ENCODE measurements at places on chromosomes 6 and 20.

DNA sequence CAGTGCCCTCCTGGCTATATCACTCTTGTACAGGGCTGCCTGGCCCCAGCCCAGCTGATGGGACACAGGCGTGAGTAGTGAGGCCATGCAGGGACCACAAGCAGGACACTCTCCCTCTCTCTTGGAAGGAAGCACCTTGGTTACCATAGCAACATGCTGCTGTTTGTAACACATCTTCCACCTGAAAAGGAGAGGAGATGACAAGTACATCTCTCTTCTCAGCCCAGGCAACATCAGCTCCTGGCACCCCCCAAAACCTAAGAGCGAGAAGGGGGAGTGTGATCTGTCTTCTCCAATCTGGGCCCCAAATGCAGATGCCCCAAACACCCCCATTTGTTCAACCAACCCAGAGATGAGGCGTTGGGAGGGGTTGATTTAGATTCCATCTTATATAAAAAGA, 49.9 kb downstream of the KCNB1 start:
- DNase-seq: no peak

- peak; percentile 33 for DNase-seq
Measured at GRCh38 chr6:85465762-85466161, 15.9 kb downstream of the NT5E start.

- no peak for DNase-seq
Measured at GRCh38 chr6:90162648-90163387, 133.8 kb downstream of the BACH2 start.

DNA sequence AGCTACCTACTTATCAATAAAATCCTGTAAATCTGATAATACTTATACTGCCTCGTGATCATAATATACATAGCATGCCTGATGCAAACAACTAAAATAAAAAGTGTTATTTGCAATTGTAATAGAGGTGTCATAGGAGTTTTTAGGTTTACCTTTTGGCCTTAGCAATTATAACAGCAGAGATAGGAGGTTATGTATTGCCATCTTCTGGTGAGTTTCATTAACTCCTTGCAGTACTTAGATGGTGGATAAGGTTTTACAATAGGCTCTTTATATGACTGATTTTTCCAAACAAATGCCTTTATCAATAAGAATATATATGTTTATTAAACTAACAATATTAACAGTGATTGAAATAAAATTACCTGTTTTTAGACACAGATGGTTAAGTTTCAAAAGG, 27.8 kb upstream of the MYCT1 start:
- no peak for DNase-seq

GRCh38 chr6:53868626-53869025, 73.8 kb downstream of the LRRC1 start:
- DNase-seq: no peak

DNA sequence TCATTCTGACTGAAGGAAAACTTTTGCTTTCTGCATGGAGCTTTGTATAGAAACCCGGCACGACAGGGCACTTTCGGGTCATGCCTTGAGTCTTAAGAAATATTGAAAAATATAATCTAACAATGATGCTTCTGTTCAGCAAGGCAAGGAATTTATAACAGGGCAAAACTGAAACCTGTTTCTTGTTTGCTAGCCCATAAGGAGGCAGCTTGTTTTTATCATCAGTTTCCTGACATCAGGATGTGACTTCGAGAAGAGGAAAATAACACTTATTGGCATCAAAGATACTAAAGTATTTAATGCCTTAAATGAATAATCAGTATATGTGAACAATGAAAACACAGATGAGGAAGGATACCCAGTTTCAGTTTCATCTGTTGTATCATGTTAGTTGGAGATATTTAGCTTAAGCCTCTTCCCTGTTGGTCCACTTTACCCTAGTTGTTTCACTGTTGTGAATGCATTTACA, 146.5 kb downstream of the CDKAL1 start:
- no peak for DNase-seq

GRCh38 chr6:5950361-5950785, 56.4 kb downstream of the NRN1 start:
- no peak for DNase-seq

GRCh38 chr6:47111685-47112084, 69.6 kb upstream of the ADGRF1 start:
- no peak for DNase-seq

GRCh38 chr6:1496092-1496491, 106.7 kb downstream of the FOXF2 start:
- no peak for DNase-seq

DNA sequence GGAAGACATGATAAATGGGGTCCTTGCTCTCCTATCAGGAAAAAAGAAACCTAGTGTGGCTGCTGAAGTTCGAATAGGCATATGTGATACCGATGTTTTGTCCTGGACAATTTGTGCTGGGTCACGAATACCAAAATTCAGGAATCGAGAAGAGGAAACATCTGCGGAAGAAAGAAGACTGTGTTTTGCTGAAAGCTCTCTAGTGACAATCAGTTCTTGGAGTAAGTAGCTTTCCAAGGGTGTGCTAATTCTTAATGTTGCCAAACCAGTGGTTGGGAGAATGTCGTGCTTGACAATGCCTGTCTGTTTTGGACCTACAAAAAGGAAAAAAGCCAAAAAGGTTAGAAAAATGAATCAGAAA, 956.1 kb downstream of the PHF3 start:
- no peak for DNase-seq

- no peak for DNase-seq
Measured at GRCh38 chr20:1890469-1891262, 4.5 kb upstream of the SIRPA start.

- no peak for DNase-seq
Measured at GRCh38 chr6:116530436-116530835, 15.0 kb downstream of the TRAPPC3L start.

DNA sequence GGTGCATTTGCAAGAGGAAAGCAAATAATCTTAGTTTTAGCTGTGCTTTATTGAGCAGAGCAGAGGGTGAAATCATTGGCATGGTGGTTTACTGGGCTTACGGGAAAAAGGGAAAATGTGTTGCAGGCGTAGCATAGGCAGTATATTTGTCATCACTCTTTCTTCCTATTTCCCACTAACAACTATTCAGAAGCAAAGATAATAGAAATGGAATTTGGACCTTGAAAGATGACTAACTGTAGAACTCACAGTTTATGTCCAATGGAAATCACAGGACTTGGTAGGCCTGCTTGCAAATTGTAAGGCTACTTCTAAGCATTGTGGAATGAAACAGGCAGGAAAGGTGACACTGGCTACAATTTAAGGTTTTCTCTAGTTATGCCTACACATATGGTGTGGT, 611.9 kb upstream of the MAN1A1 start:
- no peak for DNase-seq

GRCh38 chr6:154134471-154135147, 95.6 kb downstream of the OPRM1 start:
- DNase-seq: no peak

GRCh38 chr6:74870403-74870802, 335.4 kb downstream of the COL12A1 start:
- DNase-seq: no peak

- no peak for DNase-seq
Measured at GRCh38 chr6:35673755-35674154, 15.0 kb downstream of the FKBP5 start.

- DNase-seq: no peak
Measured at GRCh38 chr6:139713424-139713823, 339.0 kb upstream of the CITED2 start.

DNA sequence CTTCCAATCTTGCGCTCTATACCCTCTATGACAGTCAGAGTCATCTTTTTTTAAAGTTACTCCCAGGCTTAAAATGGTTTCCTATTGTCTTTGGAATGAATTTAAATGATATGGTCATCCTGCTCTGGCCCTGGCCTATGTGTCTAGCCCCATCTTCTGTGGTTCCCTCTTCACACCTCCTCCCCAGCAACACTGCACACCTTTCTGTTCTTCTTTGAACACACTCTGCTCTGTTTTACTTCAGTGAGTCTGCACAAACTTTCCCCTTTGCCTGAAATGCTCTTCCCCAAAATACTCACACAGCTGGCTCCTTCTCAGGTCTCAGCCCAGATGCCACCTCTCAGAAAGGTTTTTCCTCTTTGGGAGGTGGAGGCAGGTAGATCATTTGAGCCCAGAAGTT, 132.7 kb downstream of the FYN start:
- no peak for DNase-seq

DNA sequence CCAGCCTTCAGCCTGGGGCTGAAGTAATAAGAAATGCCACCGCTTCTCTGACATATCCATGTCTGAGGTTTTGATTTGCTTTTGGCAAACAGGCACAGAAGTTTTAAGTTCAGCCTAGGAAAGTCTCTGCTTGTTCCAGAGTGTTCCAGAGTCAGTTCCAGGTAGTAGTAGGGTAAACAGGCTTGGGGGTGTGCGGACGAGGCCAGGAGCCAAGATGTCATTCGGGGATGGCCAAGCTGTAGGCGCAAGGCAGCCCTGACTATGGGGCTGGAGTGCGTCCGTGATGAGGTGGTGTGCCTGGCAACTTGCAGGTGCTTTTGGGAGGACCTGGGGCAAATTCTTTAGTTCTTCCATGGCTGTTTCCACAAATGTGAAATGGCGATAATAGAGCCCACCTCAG, 60.3 kb downstream of the IRF4 start:
- no peak for DNase-seq

- DNase-seq: no peak
Measured at GRCh38 chr20:60627751-60628565, 624.1 kb upstream of the CDH4 start.

DNA sequence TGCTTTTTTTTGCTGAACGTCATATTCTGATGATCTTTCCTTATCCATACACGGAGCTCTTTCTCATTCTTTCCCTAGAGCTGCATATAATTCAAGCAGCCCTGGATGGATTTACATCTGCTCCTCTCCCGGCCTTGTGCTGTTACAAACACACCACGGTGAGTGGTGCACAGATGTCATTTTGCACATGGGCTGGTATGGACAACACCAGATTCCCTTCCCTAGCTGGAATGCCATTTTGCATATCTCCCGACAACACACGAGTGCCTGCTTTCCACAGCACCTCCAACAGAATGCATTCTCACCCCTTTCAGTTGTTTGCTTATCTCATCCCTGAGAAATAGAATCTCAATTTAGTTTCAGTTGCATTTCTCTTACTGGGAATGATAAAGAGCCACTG, 69.5 kb upstream of the AFDN start:
- DNase-seq: no peak

- DNase-seq: no peak
Measured at GRCh38 chr6:151566557-151566956, 72.7 kb downstream of the CCDC170 start.

GRCh38 chr20:45771182-45771759, 20.4 kb downstream of the WFDC3 start:
- DNase-seq: peak; percentile 37

GRCh38 chr20:63072991-63073737, 66.4 kb upstream of the BHLHE23 start:
- DNase-seq: no peak

- DNase-seq: peak; percentile 40
Measured at GRCh38 chr6:159871906-159872305, 18.9 kb upstream of the MAS1 start.

DNA sequence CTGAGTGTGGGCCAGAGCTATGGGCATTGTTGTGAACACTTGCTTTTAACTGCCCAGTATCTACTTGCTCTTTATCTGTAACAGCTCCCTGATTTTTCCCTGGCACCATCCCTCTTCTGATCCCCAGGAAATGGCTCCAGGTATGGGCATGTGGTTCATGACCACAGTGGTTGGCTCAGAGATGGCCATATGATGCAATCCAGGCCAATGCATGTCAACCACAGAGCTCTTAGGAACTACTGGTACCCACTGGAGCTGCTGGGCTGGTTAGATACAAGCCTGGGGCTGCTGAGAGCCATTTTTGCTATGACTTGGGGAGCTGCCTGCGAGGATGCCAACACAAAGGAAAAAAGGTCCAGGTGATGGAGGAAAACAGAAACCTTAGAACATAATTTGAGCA, 55.6 kb downstream of the KCNB1 start:
- DNase-seq: no peak

DNA sequence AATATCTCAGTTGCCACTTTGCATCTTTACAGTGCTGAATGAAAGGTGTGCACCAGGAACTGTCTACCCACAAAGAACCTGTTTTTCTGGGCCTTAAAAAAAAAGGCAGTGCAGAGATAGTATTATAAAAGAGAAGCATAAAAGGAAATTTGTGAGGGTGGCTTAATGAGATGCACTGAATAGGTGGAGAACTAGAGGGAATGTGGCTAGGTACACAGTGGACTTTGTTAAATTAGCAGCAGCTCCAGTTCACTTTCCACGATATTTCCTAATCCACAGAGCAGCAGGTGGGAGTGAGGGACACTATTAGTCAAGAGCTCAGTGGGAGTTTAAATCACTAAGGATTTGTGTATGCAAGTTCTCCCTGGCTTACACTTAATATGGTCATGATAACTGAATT, 38.8 kb downstream of the MAP7 start:
- DNase-seq: no peak

DNA sequence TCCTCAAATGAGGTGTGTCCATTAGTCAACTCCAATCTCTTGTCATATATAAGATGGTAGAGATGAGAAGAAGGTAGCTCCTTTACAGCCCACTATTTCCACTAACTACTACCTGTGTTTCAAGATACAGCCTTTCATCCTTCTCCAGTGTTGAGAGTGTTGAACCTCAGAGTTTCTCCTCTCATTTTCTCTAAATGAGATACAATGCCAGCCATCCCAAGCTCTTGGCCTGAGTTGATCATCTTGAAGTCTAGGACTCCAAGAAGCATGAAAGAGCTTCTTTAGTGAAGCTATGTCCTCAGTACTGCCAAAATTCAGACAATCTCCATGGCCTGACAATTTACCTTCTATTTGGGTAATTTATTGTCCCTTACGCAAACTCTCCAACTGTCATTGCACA, 548 bp upstream of the HLA-DRA start:
- DNase-seq: no peak

DNA sequence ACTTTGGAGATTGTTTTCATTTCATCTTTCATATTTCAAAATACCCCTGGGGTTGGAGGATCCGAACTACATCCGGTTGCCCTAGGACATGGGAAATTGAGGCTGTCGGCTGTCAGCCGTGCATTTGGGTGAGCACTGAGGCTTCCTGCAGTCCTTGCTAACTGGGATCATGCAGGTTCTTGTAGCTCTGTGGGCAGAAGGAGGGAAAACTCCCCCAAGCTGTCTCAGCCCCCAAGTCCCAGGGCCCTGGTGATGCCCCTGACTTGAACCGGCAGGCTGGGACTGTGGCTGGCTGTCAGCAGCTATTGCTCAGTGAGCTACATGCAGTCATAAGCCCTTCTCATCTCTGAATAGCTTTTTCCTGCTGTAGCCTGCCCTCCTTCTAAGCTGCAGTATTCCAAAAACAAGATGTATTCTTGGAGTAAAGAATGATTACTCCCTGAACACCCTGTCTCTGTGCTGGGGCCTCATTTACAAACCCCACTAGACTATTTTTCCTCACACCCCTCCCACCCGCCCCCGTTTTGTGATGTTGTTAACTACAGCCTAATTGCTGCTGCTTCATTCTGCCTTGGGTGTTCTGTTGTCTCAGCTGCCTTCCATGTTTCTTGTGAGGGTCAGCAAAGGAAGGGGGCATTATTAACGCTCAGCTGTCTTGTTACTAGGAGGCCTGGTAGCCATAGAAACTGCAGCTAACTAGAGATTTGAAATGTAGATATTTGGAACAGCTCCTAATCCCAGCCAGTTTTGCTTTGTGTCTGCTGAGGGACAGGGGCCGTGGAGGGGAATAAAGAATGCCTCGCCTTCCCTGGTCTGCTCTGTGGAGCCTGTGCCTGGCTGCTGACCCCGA, 18.1 kb downstream of the MTRES1 start:
- no peak for DNase-seq

GRCh38 chr6:43714311-43715055, 26.9 kb upstream of the MRPS18A start:
- DNase-seq: peak; percentile 32
